ENCODE measurements at places on chromosomes 4 and X.
A peak's percentile ranks its signal among the peaks of the same experiment; 100 is the strongest.

DNA sequence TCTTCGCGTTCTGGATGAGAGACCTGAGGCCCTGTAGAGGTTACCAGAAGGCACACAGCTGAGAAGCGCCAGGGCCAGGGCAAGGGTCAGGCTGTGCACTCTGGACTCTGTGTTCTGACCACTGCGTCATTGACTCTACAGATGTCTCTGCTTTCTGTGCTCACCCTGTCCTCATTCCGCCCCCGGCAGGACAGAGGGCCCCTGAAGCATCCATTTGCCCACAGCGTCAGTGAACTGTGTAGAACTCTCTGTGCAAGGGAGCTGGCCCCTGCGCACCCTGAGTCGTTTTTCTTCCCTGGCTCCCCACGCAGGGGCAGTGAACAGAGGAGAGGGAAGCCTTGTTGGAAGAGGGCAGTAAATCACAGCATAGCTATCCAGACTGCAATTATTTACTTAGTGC lies 6.1 kb upstream of the WAS start:
- DNase-seq = no peak

DNA sequence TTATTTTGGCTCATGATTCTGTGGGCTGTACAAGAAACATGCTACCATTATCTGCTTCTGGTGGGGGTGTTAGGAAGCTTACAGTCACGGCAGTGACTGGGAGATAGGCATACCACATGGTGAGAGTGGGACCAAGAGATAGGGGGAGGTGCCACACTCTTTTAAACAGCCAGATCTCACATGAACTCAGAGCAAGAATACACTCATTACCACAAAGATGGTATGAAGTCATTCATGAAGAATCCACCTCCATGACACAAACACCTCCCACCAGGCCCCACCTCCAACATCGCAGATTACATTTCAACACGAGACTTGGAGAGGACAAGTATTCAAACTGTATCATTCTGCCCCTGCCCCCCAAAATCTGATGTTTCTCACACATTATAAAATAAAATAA lies 2396.7 kb downstream of the PCDH7 start:
- no peak for DNase-seq

DNA sequence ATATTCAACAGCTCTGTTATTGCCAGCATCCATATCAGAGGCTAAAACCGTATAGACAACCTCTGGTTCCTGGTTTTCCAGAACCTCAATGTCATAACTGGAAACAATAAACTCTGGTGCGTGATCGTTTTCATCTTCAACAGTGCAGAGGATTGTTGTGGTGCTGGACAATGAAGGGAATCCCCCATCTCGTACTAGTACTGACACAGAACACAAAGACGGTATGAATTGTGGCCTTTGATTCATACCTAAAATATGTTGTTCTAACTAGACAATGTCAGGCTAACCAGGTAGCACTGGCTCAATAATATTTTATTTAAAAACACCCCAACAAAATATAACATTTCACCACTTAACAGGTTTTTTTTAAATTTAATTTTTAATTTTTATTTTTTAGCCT lies 186.9 kb downstream of the DCHS2 start:
- no peak for DNase-seq

- DNase-seq = no peak
Observed at GRCh38 chrX:51922561-51922960, 29.1 kb downstream of the MAGED1 start.

GRCh38 chr4:110171971-110172370 lies 26.4 kb downstream of the ELOVL6 start:
- DNase-seq = no peak

DNA sequence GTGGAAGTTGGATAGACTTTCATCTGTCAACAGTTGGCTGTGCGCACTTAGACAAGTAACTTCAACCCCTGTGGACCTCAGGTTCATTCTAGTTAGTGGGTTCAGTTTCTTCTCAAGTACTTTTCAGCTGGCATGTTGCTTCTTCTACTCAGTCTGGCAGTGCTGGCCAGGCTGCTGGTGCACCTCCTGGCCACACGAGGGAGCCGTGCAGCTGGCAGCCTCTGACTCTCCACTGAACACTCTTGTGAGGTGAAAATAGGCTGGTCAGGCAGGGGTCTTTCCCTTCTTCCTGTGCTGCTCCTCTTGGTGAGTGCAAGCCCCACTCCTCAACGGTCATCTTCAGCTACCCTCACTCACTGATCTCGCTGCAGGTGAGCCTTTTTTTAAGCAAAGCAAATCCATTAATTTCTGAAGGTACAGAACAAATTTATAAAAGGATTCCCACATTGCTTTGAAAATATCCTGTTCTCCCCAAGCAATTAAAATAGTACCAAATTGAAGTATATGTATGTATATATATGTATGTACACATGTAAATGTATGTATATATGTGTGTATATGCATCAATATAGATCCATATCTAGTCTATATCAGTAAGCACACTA lies 30.6 kb downstream of the LONRF3 start:
- peak; percentile 60 for DNase-seq

- peak; percentile 33 for DNase-seq
Observed at GRCh38 chr4:98262431-98262830, 1.2 kb downstream of the RAP1GDS1 start.

- DNase-seq = peak; percentile 78
Observed at GRCh38 chrX:13658602-13659001, 5.7 kb downstream of the TCEANC start.

GRCh38 chr4:14269824-14270223 lies 642.3 kb upstream of the BOD1L1 start:
- DNase-seq = peak; percentile 88

DNA sequence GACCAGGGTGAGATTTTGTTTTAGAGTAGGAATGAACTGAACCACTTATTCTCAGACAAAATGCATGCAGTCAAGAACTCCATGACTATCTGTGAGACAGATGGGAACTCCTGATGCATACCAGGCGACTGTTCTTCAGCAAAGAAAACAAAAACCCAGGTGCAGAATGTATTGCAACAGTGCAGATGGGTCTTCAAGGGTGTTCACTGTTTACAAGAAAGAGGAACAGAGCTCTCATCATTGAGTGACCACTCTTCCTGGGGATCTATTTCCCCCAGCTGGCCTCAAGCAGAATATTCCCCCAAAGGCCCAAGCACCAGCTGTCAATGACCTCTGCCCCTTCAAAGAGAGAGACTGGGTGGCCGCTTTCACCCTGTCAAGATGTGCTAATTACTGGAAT lies 39.7 kb upstream of the BMP3 start:
- DNase-seq = peak; percentile 5

- DNase-seq = no peak
Observed at GRCh38 chr4:98744372-98745150, 86.2 kb upstream of the TSPAN5 start.
